ENCODE measurements at places on chromosomes 3 and 15.

DNA sequence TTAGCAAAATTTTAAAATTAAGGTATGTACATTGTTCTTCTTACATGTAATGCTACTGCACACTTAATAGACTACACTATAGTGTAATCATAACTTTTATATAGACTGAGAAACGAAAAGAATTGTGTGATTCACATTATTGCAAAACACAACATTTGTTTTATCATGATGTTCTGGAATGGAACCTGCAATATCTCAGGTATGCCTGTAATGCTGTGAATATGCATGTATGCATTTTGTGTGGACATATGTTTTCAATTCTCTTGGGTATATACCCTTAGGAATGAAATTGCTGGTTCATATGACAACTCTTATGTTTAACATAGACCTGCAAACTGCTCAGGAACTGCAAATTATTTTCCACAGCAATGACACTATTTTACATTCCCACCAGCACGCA lies 38.6 kb upstream of the TJP1 start:
- DNase-seq, result no peak

- DNase-seq, result no peak
Measured at GRCh38 chr3:45575386-45575923, 19.1 kb upstream of the LIMD1 start.

GRCh38 chr3:197404754-197405153 lies 106.3 kb upstream of the DLG1 start:
- no peak for DNase-seq

- no peak for DNase-seq
Measured at GRCh38 chr3:168678730-168679129, 583.0 kb upstream of the GOLIM4 start.

- peak; percentile 32 for DNase-seq
Measured at GRCh38 chr3:66253790-66254620, 33.2 kb downstream of the SLC25A26 start.

- no peak for DNase-seq
Measured at GRCh38 chr3:99373846-99374210, 264.6 kb upstream of the COL8A1 start.

- no peak for DNase-seq
Measured at GRCh38 chr15:100183921-100184495, 157.8 kb downstream of the ADAMTS17 start.

- no peak for DNase-seq
Measured at GRCh38 chr3:63766261-63766660, 52.8 kb upstream of the C3orf49 start.

DNA sequence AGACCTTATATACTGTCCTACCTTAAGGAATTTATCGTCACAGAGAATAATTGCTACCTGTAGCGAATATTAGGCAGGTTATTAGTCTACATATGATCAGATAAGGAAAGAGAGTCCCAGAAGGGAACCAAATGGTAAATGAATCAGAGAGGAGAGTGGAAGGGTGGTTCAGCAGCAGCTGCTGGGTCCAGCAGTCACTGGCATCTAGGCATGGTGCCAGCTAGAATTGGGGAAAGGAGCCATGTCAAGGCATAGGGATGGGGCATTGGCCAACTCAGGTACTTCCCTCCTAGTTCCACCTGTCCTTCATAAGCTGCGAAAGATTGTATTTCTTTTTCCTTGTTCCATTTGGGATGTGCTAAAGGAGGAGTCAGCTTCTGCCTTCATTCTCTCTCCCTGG lies 23.4 kb downstream of the HACD3 start:
- no peak for DNase-seq

GRCh38 chr3:45024542-45025255 lies 1.4 kb upstream of the CLEC3B start:
- no peak for DNase-seq
